Activated naive CD8-positive, alpha-beta T cell treated with anti-CD3 and anti-CD28 coated beads, Interleukin-2, amount 10 ng/mL, durations not matched to agents 7 days and 5 days (primary cell): ENCODE measurements at places on chromosomes 3 and 15. TPM values are rescaled to one million over a fixed set of nuclear protein-coding genes. Genes with fewer than 3 reads are reported as not detected.

DNA sequence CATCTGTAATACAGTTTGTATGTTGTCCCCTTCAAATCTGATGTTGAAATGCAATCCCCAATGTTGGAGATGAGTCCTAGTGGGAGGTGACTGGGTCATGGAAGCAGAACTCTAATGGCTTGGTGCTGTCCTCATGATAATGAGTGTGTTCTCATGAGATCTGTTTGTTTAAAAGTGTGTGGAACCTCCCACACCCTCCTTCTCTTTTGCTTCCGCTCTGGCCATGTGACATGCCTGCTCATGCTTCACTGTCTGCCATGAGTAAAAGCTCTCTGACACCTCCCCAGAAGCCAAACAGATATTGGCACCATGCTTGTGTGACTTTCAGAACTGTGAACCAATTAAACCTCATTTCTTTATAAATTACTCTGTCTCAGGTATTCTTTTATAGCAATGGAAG lies 794.0 kb upstream of the CFAP20DC start:
- no peak for DNase-seq

GRCh38 chr3:31466866-31467265 lies 65.9 kb upstream of the STT3B start:
- DNase-seq: no peak

- no peak for DNase-seq
Measured at GRCh38 chr3:139953131-139953910, 18.3 kb downstream of the CLSTN2 start.

DNA sequence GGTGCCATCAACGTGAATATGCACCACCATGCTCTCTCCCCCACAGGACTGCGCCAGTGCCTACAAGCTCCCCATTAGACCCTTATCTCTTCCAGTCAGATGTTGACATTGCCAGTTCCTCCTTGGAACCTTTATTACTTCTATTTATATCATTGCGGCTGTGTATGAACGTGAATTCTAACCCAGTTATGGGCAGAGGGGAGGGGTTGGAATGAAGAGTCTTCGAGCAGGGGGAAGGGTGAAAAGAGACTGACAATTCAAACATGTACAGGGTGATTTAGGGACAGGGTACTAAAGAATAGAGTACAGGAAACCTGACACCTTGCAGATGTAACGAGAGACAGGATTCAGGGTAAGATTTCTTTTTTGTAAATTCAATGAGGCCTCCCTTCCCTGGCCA lies 41.8 kb upstream of the ST6GAL1 start:
- no peak for DNase-seq

DNA sequence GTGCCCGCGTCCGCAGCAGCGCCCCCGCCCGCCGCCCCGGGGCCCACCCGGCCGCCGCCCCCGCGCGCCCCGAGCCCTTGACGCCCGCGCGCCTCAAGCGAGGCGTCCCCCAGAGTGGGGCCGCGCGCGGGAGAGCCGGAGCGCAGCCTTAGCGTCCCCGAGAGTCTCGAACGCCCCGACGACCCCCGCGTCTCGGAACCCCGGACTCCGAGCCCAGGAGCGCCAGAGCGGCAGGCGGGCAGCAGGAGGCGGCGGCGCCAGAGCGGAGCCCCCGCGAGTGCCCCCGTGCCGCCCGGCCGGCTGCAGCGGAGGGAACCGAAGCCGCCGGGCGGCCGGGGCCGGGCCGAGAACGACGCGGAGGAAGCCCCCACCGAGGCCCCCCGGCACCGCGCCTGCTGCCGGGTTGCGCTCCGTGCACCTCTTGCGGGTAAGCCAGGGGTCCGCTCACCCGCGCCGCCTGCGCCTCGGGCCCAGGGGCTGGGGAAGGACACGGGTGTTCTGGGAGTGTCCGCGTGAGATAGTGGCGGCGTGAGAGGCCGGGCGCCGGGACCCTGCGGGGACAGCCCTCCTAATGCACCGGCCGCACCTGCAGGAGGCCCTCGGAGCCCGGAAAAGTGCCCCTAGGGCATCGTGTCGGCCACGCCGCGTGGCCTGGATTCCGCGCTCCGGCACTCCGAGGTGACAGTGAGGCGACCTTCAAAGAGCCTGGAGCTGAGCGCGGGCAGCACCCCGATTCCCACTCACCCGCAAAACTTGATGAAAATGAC lies 52.0 kb upstream of the ULK4 start:
- DNase-seq: no peak

GRCh38 chr3:175207361-175207760 lies 348.2 kb downstream of the NAALADL2 start:
- DNase-seq: no peak

DNA sequence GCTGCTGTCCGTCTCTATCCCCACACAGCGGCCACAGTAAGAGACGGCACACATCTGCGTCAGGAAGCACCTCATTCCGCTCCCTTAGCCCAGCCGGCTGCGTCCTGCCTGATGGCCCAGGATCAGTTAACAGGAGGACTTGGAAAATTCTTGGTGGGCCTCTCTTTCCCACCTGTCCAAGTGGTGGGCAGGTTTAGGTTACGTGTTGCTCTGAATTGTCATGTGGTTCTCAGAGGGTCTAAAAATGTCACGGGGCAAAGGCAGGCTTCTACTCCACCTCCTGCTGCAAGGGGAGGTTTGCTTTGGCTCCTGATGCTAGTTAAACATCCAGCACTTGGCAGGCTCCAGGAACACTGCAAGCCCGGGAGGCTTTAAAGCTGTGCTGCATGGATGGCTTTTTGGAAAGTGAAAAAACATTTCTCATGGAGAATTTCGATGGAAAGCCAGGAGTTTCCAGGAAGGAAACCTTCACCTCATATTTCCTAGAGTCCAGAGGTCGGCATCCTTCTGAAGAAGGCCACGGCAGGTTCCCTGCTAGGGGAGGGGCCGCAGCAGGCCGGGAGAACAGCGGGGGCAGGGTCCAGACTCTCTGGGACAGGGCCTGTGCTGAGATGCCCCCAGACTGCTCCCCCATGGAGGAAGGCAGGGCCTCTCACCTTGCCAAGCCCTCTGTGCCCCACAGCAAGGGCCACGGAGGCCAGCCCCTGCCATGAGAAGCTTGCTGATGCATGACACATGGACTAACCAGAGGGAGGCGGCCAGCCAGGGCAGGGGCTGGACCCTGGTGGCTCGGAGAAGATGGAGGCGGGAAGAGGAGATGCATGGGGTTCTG lies 10.8 kb downstream of the CTSH start:
- DNase-seq: no peak

DNA sequence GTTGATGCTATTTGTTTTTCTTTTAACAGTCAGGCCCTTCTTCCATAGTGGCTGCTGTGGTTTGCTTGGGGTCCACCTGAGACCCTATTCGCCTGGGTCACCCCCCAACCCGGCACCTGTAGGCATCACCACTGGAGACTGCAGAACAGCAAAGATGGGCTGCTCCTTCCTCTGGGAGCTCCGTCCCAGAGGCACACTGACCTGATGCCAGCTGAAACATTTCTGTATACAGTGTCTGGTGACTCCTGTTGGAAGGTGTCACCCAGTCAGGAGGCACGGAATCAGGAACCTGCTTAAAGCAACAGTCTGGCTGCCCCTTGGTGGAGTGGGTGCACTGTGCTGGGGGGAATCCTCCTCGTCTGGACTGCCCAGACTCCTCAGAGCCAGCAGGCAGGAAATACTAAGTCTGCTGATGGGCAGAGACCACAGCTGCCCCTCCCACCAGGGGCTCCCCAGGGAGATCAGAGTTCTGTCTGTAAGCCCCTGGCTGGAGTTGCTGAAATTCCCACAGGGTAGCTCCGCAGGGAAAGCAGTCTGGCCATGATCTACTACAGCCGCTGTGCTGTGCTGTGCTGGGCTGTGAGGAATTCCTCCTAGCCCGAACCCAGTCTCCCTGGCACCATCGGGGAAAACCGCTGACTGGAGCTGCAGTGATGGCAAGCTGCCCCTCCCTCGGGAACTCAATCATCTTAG lies 248.2 kb downstream of the TBC1D5 start:
- no peak for DNase-seq

- DNase-seq: no peak
Measured at GRCh38 chr3:105246536-105246935, 120.2 kb upstream of the ALCAM start.

DNA sequence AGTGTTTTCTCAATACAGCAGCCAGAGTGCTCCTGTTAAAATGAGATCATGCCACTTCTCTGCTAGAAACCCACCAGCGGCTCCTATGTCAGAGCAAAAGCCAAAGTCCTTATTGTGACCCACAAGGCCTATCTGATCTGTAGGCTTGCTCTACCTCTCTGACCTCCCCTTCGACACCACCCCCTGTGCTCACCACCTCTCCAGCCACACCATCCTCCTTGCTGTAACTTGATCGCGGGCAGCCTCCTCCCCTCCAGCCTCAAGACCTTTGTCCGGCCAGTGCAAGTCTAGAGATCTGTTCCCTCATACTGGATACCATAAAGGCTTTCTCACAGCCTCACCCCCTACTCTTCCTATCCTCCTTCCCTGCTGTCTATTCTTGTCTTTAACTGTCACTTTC lies 1.9 kb upstream of the IGDCC4 start:
- peak; percentile 20 for DNase-seq

DNA sequence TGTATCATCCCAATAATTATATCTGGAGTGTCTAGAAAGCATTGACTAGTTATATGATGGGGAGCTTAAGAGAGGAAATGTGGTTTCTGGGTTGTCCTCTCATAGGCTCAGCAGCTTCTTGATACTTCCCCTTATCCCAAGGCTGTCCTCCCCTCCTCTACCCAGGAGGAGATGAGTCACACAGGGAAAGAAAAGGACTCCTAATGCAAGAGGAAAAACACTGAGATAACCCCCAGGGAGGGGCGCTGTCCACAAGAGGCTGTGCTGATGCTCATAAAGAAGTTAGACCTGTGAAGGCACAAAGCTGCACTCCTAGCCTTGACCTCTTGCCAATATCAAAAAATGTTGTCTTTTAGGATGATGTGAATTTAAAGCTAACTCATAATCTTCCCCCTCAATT lies 28.8 kb upstream of the GYG1 start:
- no peak for DNase-seq

GRCh38 chr3:24740326-24740725 lies 245.7 kb upstream of the THRB start:
- DNase-seq: no peak

DNA sequence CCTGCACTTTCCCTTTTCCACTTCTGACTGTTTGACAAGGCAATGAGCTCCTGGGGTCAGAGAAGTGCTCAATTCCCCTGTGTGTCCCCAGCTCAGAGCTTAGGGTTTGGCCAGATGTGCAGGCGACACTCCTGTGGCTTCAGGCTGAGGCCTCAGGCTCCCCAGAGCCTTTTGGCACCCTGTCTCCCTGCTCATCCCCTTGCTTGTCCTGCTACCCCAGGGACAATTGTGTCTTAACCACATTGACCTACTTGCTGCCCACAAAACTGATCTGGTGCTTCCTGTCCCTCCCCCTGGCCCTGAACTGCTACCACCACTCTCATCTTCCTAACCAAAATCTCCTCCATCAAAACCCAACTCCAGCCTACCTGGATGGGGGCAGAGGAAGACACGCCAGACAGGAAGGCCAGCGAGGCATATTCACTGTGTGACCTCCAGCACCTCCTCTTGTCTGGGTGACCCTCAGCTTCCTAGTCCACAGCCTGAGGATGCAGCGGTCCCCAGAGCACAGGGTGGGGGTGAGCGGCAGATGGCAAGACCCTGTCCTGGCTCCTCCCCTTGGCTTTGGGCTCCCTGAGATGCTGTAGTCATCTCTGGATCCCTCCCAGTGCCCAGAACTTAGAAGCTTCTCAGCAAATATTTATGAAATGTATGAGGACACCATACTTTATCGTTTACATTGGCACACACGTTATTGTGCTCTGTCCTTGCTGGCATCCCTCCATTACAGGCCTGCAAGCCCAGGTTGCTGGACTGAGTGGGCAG lies 98.9 kb upstream of the SLC6A6 start:
- DNase-seq: no peak

- DNase-seq: no peak
Measured at GRCh38 chr3:25125201-25125600, 302.9 kb upstream of the RARB start.

DNA sequence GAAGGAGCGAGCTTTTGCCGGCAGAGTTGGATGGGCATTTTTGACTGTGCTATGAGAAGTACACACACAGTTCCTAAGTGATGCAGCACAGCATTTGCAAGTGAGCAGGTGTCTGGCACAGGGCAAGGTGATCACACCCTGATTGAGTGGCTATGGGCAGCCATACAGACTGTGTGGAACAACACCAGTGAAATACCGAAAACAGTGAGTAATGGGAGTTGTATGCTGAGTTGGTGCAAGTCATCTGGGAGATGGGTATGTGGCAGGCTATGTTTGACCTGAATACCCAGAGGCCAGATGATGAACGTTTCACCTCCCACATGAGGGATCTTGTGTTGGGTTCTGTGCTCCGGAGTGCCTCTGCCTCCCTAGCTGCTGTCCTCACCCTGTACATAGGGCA lies 53.5 kb upstream of the TIPARP start:
- no peak for DNase-seq

DNA sequence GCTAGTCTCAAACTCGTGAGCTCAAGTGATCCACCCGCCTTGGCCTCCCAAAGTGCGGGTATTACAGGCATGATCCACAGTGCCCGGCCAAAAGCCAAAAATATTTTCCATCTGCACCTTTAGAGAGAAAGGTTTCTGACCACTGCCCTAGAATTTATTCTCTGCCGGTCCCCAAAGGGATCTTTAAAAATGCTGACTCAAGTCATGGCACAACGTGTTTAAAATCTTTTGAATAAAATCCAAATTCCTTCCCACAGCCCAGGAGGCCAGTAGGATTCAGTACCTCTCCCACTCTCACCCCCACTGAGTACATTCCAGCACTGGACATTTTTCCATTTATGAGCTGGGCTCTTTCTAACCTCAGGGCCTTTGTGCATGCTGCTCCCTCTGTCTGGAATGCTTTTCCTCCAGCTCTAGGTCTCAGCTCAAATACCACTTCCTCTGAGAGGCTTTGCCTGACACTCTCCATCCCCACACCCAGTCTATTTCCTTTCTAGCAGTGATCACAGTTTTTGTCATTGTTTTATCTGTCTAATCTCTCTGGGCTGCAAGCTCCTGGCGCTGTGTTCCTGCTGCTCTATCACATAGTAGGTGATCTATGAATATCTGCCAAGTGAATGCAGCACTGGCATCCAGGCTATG lies 502.9 kb downstream of the SHQ1 start:
- no peak for DNase-seq

GRCh38 chr3:72657666-72658065 lies 190.6 kb downstream of the SHQ1 start:
- peak; percentile 41 for DNase-seq

- DNase-seq: no peak
Measured at GRCh38 chr3:99895703-99896441, 78.2 kb downstream of the CMSS1 start.

The GABRR3 gene
- total RNA-seq: not detected

The MORC1 gene
- not detected for total RNA-seq

The CEP70 gene
- total RNA-seq: 24.9 TPM

The EFCAB12 gene
- total RNA-seq: 1.4 TPM

The DCUN1D1 gene
- total RNA-seq: 69.7 TPM

The GRK7 gene
- not detected for total RNA-seq

The CCR1 gene
- 63.9 TPM for total RNA-seq

The PP2D1 gene
- total RNA-seq: not detected

The TMEM108 gene
- total RNA-seq: not detected

The SLC12A8 gene
- 0.47 TPM for total RNA-seq

The SLC28A2 gene
- total RNA-seq: not detected

The ZNF662 gene
- 2.5 TPM for total RNA-seq

The TMCO5A gene
- total RNA-seq: not detected

The XCR1 gene
- not detected for total RNA-seq

The HIGD2B gene
- 0.62 TPM for total RNA-seq

The NAALADL2 gene
- total RNA-seq: not detected
